Astrocyte of the cerebellum (primary cell): ENCODE measurements at places on chromosomes 2 and 18.
A peak's percentile ranks its signal among the peaks of the same experiment; 100 is the strongest.

DNA sequence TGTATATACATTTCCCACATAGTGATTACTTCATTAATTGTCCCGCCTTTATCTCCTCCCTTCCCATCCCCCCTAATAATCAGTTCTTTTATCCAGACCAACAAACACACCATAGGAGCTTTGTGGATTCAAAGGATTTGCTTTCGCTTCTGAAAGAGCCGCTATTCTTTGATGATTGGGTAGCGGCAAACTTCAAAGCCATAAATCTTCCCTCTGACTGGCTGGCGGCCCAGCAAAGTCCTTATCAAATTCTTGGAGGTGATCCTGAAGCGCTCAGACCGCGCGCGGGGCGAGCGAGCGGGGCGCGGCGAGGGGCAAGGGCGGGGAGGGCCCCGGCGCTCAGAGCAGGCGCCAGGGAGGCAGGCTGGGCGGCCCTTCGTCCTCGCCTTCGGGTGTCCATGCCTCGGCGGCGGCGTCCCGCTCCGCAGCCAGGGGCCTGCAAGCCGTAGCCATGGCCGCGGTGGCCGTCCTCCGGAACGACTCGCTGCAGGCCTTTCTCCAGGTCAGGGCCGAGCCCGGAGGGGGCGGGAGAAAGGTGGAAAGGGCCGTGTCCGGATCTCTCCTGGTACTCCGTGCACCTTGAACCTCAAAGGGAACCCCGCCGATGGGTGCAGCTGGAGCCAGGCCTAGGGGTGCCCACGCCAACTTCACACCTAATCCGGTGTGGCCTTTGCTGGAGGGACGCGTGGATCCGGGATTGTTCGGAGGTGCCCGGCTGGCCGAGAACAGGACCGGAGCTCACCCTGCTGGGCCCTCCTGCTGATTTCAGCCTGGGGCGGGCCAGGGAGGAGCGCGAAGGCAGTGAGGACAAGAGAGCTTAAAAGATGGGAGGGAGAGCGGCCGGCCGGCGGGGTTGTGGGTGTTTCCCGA lies at the start of gene SP5:
TSS of gene SP5 (plus strand) at position 276 of the 870 bp plus-strand sequence. CDS start at position 452, 176 bp downstream.
- peak; percentile 39 for DNase-seq

GRCh38 chr2:143916781-143917180 lies 603.1 kb downstream of the ZEB2 start:
- DNase-seq, result no peak

- no peak for DNase-seq
These were observed 66.5 kb upstream of the CABLES1 start for GRCh38 chr18:23068570-23069310.

DNA sequence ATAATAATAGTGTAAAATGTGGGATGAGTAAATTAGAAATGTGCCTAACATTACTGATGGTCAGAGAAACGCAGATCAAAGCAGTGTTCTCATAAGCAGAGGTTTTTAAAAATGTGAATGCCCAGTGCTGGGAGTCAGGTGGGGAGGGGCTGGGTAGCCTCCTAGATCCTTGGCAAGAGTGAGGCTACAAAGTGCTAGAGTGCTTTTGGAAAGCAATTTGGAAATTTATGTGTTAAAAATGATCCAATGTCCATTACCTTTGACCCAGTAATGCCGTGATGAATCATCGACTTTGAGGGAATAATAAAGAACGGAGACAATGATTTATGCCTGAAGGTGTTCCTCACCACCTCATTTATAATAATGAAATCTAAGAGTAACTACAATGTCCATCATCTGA lies 44.9 kb upstream of the TWIST2 start:
- DNase-seq, result no peak

GRCh38 chr2:20519309-20519708 lies 72.4 kb downstream of the RHOB start:
- DNase-seq, result no peak

- no peak for DNase-seq
These were observed 75.0 kb upstream of the RBM44 start for GRCh38 chr2:237723602-237724001.

DNA sequence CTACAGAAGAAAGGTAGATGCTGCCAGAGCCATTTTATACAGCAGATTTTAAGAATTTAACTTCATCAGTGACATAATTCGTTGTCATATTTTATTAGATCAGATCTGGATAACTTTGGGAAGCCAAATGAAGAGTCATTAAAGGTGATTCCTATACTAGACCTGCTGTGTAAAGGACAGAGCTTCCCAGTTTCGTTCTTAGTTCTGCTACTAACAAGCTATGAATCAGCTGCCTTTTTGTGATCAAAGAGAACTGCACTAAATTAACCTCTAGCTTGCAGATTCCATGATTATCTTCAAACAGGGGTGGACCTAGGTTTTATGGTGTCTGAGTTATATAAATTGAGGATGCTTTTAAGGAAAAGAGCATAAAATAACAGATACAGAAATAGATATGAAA lies 926.5 kb upstream of the ACVR2A start:
- no peak for DNase-seq

- DNase-seq, result peak; percentile 76
These were observed 618.6 kb downstream of the ZEB2 start for GRCh38 chr2:143901185-143901842.

DNA sequence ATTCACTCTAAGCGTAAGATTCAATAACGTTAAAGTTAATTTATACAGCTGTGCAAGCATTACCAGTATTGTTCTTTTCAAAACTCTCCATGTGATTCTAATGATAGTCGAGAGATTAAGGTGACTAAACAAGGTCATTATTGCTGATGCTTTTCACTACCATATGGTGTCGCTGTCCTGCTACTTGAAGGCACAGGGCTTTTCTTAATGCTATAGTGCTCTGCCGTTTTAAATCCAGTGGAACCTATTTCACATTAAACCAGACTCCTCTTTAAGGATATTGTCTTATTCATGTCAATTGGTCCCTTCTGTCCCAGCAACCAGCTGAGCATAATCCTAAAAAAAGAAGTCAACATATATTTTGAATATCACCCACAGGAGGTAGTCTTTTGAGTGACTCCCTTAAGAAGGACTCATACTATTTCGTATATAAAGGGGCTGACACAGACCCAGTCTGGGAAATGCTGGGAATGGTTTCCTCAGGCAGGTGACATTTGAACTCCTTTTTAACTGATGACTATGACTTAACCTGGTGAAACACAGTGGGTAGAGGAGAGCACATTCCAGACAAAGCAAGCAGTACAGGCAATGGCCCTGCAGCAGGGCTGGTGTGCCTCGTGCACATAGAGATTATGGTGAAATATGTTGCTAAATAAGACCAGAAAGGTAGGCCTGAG lies 53.9 kb upstream of the CYTIP start:
- peak; percentile 12 for DNase-seq
